ENCODE measurements at places on chromosomes 3 and 15.

DNA sequence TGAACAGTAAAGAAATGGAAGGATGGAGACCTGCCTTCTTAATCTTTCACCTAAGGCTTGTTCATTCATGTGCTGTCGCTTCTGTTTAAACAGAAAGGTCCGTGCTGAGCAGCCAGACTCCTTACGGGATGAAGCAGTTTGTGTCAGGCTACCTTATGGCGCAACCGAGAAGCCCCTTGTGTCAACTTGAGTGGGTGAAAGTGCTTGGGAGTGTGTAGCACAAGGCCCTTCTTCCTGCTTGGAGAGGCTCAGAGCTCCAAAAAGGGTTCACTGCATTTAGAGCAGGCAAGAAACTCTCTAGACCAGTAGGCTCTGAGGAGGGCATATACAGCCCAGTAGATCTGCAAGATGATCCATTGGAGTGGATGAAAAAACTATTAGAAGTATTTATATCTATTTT is 16.0 kb downstream of the CAPN3 start:
- no peak for DNase-seq

- DNase-seq = no peak
Observed at GRCh38 chr3:106688464-106688863, 688.8 kb upstream of the CCDC54 start.

DNA sequence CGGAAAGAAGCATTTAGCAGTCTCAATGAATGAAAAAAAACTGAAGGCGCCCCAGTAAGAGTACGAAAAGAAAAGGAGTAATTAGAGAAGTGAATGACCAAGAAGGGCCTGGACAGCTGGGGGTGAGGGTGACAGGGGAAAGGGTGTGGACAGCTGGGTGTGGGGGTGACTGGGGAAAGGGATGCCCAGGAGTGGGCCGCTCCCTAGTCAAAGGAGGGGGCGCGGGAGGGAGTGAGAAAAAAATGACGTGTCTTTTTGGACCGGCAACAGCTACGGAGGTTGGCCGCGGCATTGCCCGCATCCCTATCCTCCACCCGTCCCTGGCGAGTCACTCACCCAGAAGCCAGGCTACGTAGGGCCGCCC is 274 bp upstream of the ZCWPW2 start:
- DNase-seq = no peak

GRCh38 chr15:62975515-62975914 is 67.0 kb upstream of the TPM1 start:
- DNase-seq = no peak

DNA sequence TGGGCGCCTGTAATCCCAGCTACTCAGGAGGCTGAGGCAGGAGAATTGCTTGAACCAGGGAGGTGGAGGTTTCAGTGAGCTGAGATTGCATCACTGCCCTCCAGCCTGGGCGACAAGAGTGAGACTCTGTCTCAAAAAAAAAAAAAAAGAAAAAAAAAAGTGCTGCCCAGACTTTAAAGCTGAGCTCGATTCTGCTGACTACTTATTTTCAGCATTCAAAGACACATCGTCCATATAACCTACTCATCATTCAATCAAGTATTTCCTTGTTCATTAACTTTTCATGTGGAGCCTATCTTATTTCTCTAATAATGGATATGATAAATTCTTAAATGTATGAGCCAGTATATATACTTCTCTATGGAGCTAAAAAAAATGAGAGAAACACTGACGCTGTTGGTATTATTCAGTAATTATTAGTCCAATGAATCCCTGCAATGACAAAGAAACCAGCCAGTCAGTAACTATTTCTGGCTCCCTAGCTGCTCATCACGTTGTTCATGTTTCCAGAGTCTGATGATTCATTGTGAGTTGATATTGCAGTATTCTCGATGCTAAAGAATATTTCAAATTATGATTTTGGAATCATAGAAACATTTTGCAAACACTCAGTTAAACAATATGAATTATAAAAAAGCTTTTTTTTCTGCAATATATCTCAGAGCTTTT is 111.9 kb downstream of the RAP2B start:
- DNase-seq = no peak

GRCh38 chr15:62275831-62276230 is 110.7 kb upstream of the C2CD4B start:
- DNase-seq = no peak

DNA sequence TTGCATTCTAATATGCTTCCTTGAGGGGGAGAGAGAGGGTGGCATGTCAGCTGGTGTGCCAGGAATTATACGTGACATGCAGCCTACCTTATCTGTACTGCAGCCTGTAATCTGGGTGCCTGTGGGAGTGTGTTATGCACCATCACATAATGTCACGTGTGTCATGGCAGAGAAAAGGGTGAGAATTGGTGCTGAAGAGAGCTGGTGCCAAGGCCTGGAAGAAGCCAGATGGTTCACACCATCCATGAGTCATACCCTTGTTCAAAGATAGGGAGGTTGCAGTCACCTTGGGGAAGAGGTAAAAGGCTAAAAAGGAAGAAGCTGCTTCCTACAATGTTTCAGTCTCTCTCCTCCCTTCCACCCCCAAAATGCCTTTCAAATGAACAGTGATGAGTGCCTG is 5.3 kb downstream of the BRPF1 start:
- DNase-seq = no peak

GRCh38 chr3:16668776-16669545 is 63.7 kb upstream of the DAZL start:
- DNase-seq = no peak

GRCh38 chr15:101135532-101136166 is 116.2 kb downstream of the CHSY1 start:
- no peak for DNase-seq

Measured in activated CD4-positive, alpha-beta T cell treated with anti-CD3 and anti-CD28 coated beads, Interleukin-2, Interleukin-6, amounts not matched to agents 100 ng/mL and 50 ng/mL, durations not matched to agents 16 hours and 8 hours (primary cell).